ENCODE measurements at places on chromosomes 11 and 22.

DNA sequence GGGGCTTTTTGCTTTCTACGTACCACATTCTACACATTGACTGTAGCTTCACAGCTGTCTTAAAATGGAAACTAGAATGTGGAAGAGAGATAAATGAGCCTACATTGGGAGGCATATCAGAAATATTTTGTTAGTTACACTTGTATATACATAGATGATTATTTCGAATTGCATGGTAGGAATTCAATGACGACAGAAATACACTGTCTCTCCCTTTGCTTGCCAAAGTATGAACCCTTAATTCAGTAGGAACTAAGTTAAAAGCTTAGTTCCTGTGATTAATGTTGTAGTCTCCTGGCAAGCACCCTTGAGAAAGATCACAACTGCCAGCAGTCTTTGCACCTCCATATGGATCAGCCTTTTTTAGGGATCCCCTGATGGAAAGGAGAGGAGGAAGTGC, 10.1 kb downstream of the C11orf87 start:
- no peak for DNase-seq

GRCh38 chr11:12393691-12394090, 16.3 kb downstream of the PARVA start:
- no peak for DNase-seq

DNA sequence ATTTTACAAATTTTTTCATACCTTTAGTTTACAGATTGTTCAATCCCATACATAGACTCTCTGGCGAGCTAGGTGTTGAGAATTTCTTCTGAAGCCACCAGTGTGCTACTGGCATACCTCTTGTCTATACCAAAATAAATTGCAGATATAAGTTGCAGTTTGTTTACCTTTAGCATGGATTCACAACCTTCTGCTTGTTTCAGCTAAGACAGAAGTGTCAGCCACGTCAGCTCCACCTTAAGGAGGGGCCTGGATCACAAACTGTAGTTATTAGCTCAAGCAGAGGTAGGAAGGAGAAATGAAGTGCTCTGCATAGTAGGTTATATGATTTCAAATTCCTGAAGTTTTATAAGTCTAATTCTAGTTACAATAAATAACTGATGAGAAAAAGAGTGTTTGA, at the start of gene NXPE4:
TSS of gene NXPE4 (minus strand) at position 216 of the 400 bp plus-strand sequence. CDS start 1,027 bp downstream, outside the sequence.
- peak; percentile 16 for DNase-seq

DNA sequence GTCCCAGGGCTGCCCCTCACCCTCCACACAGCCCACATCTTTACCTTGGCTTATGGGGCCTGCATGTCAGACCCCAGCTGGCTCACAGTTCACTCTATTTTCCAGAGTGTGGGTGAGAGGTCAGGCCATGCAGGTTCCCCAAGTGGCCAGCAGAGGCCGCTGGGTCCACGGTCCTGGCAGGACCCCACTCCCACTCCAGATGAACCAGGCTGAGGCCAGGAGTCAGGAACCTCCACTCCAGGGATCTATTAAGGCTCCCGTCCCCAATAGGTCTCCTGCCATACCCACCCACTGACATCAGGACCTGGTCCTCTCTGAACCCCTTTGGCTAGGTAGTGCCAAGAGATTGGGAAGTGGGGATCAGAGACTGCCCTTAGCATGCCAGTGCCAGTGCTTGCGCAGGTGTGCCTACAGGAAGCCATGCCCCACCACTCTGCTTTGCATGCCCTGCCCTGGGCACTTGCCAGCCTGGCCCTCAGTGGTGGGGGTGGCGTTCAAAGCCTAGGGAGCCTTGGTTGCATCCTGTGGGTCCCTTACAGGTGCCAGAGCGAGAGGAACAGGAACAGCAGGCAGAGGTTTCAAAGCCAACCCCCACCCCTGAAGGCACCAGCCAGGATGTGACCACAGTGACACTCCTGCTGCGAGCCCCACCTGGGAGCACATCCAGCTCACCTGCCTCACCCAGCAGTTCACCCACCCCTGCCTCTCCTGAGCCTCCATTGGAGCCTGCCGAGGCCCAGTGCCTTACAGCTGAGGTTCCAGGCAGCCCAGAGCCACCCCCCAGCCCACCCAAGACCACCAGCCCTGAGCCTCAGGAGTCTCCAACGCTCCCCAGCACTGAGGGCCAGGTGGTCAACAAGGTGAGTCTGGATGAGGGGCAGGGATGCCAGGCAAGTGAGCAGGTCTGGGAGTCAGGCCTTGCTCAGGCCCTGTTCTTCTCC, 8.3 kb downstream of the SMTN start:
- DNase-seq, result peak; percentile 76

GRCh38 chr22:49779853-49780697, 47.6 kb downstream of the BRD1 start:
- DNase-seq, result no peak

- peak; percentile 73 for DNase-seq
These were observed 1.6 kb downstream of the SPTBN2 start for GRCh38 chr11:66727282-66728037.

- DNase-seq, result peak; percentile 64
These were observed 58.7 kb upstream of the ATXN10 start for GRCh38 chr22:45612940-45613339.

Measured in endodermal cell (in vitro differentiated cells).